Heart right ventricle (tissue), 16 donors: ENCODE measurements at places on chromosomes 4 and X.

GRCh38 chr4:23874536-23874901 lies 15.3 kb downstream of the PPARGC1A start:
- DNase-seq = no peak

- DNase-seq = peak; percentile 87
Observed at GRCh38 chrX:149539283-149540130, 1.3 kb upstream of the EOLA1 start.

DNA sequence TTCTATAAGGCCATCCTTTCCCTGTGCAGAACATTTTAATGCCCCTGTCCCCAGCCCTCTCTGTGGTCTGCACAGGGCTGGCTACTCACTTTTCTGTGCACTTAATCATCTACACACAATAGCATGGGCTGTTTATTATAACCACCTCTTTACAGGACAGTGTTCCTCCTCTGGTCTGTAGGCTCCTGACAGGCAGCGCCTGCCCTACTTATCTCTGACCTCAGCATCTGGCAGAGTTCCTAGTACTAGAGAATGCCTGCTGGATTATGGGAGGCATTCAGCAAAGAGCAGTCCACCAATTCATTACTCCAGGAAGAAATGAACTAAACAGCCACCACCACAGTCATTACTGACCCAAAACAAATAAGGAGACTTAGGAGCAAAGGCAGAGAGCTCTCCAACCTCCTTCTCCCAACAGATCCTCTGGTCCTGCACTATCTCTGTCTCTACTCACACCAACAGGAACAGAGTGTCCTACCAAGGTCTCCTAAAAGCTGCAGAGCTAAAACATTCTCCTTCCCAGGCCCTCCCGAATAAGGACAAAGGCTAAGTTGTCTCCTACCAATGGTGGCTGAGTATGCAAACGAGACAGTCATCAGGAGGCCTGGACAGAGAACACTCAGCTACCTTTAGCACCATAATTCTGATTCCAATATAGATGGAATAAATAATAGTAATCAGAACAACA lies 279.2 kb downstream of the QDPR start:
- DNase-seq = peak; percentile 85

- DNase-seq = no peak
Observed at GRCh38 chrX:19555236-19555635, 39.9 kb upstream of the MAP3K15 start.

GRCh38 chr4:82648356-82648755 lies 86.6 kb upstream of the TMEM150C start:
- DNase-seq = no peak
